ENCODE measurements at places on chromosomes 4 and X.
A peak's percentile ranks its signal among the peaks of the same experiment; 100 is the strongest.

GRCh38 chr4:54482529-54483200, 175.1 kb upstream of the KIT start:
- no peak for DNase-seq

GRCh38 chr4:67725132-67725531, 24.2 kb upstream of the UBA6 start:
- no peak for DNase-seq

GRCh38 chrX:69148946-69149345, 16.3 kb downstream of the PJA1 start:
- DNase-seq, result peak; percentile 40

DNA sequence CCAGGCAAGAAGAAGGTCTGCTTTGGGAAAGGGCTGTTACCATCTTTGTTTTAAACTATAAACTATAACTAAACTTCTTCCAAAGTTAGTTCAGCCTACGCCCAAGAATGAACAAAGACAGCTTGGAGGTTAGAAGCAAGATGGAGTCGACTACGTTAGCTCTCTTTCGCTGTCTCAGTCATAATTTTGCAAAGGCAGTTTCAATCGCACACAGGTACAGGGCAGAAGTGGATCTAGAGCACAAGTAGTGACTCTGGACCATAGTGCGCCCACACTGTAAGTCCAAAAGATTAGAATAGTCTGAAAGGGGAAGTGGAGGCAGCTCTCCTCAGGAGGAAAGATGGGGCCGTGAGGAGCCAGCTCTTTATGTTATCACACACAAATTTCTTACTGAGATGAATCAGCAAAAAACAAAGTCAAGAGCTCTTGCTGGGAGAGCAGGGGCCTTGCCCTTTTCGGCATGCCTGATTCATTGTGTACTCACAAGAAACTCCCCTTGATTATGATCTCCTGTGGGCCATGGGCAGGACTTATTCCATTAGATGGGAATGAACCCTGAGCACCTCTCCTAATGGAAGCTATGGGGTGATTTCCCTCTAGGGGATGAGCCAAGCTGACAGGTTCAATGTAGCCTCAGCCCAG, 58.6 kb downstream of the FUNDC1 start:
- no peak for DNase-seq

DNA sequence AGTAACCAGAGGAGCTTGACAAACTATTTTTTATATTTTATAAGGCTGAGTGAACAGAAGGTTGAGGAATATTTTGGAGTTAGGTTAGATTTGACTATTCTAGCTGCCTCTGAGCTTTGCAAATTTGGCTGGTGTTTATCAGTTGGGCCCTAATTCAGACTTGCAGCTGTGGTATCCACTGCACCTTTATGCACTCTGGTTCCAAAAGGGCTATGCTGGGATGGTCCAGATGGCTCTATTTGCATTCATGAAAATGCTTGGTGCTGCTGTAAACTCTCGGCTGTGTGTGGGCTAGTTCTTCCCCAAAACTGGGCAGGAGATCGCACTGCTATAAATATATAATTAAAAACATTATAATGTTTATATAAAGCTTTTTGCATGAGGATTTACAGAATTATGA, 106.3 kb downstream of the REPS2 start:
- DNase-seq, result no peak

DNA sequence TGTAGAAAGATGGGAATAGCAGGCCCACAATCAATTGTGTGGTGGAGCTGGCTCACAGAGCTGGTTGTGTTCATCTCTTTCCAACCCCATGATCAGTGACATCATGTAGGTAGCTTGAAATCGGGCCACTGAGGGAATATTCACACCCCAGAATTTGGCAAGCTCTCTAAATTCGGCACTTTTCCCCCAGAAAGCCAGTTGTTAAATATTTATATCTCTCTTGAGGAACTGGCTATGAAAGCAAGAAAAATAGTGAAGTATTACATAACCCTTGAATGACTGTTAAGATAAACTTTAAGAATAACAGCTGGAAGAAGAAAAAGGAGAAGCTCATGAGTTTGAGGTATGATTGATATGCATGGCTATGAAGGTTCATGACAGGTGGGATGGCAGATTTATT, 38.9 kb downstream of the GPRIN3 start:
- DNase-seq, result no peak
